Breast epithelium (tissue), 4 donors: ENCODE measurements at places on chromosomes 1 and 21. TPM values are rescaled to one million over a fixed set of nuclear protein-coding genes. Genes with fewer than 3 reads are reported as not detected.

DNA sequence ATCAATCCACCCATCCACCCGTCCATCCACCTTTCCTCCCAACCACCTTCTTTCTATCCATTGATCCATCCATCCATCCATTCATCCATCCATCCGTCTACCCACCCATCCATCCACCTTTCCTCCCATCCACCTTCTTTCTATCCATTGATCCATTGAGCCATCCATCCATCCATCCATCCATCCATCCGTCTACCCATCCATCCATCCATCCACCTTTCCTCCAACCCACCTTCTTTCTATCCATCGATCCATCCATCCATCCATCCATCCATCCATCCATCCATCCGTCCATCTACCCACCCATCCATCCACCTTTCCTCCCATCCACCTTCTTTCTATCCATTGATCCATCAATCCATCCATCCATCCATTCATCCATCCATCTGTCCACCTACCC lies 5.1 kb upstream of the EDN2 start:
- H3K36me3 ChIP-seq: no peaks in the 10 kb centered on the region
- no peaks in the 10 kb centered on the region for H3K4me1 ChIP-seq
- H3K4me3 ChIP-seq: no peak overlapping the region

GRCh38 chr1:110174961-110175360 lies 24.7 kb downstream of the SLC6A17 start:
- no peaks in the 10 kb centered on the region for H3K4me1 ChIP-seq
- H3K4me3 ChIP-seq: no peak overlapping the region
- no peaks in the 10 kb centered on the region for H3K36me3 ChIP-seq
- no peak for DNase-seq
- H3K27ac ChIP-seq: no peak overlapping the region

GRCh38 chr1:220056374-220056773 lies 10.1 kb upstream of the EPRS1 start:
- no peak overlapping the region for H3K27ac ChIP-seq
- no peaks in the 10 kb centered on the region for H3K36me3 ChIP-seq
- H3K4me1 ChIP-seq: no peaks in the 10 kb centered on the region
- H3K4me3 ChIP-seq: no peak overlapping the region
- H3K27me3 ChIP-seq: no peaks in the 10 kb centered on the region

GRCh38 chr1:224528900-224529299 lies 87.2 kb upstream of the CNIH3 start:
- no peak overlapping the region for H3K27ac ChIP-seq
- DNase-seq: no peak
- H3K36me3 ChIP-seq: no peaks in the 10 kb centered on the region
- no peaks in the 10 kb centered on the region for H3K4me1 ChIP-seq
- no peak overlapping the region for H3K4me3 ChIP-seq

DNA sequence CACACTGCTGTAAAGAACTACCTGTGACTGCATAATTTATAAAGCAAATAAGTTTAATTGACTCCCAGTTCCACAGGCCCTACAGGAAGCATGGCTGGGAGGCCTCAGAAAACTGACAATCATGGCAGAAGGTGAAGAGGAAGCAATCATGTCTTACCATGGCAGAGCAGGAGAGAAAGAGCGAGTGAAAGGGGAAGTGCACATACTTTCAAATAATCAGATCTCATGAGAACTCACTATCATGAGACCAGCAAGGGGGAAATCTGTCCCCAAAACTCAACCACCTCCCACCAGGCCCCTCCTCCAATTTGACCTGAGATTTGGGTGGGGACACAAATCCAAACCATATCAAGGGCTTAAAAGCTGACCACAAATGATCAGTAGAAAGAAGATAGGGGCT lies 493.2 kb downstream of the PTPRC start:
- H3K27me3 ChIP-seq: no peaks in the 10 kb centered on the region
- no peaks in the 10 kb centered on the region for H3K36me3 ChIP-seq
- H3K4me1 ChIP-seq: no peaks in the 10 kb centered on the region
- H3K27ac ChIP-seq: no peak overlapping the region
- no peak overlapping the region for H3K4me3 ChIP-seq
- DNase-seq: no peak

DNA sequence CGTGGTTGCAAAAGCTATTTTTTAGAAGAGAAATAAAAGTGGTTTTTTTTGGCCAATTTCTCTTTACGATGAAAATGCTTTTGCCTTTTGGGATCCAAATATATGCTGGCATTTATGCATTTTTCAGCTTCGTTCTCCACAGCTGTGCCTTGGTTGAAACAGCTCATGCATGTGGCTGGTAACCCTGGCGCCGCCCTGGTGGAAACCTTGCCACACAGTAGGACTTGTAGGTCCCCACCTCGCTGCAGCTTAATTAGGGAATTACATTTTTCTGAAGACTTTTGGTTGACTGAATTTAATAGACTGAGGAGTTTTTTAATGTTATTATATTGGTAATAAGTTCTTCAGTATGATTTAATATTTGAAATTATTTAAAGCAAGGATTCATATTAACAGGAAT lies 12.7 kb upstream of the PCP4 start:
- H3K4me3 ChIP-seq: no peak overlapping the region
- no peaks in the 10 kb centered on the region for H3K36me3 ChIP-seq
- no peak overlapping the region for H3K27ac ChIP-seq
- DNase-seq: no peak
- no peaks in the 10 kb centered on the region for H3K4me1 ChIP-seq
- H3K27me3 ChIP-seq: no peaks in the 10 kb centered on the region

GRCh38 chr1:178595491-178595890 lies 82.6 kb downstream of the TEX35 start:
- no peaks in the 10 kb centered on the region for H3K36me3 ChIP-seq
- no peak for DNase-seq
- H3K4me3 ChIP-seq: no peak overlapping the region
- no peaks in the 10 kb centered on the region for H3K27me3 ChIP-seq

DNA sequence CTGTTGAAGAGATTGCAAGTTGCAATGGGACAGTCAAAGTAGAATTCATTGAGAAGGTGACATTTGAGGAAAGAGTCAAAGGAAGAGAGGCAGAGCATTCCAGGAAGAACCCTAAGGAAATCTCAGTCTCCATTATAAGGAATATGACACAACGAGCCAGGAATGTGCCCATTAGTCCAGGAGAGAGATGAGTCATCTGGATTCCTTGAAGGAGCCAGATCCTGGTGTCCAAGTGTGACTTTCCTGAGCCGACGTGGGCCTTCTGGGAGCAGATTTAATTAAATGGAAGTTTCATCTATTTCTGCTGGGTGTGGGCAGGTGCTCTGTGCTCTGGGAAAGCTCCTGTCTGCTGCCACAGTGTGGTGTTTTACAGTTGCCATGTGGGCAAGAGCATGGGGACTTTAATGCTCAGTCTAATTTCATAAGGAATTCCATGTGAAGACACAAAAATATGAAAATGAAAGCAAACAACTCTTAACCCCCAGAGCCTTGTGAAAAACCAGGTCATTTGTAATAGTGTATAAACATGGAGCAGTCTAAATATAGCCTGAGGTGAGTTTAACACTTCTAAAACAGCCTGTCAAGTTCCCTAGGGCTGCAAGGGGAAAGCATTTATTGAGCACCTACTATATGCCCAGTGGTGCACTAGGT lies 111.4 kb upstream of the ARTN start:
- peak; percentile 54 for DNase-seq
- no peaks in the 10 kb centered on the region for H3K27me3 ChIP-seq
- peak overlapping the region; percentile 65 for H3K27ac ChIP-seq

DNA sequence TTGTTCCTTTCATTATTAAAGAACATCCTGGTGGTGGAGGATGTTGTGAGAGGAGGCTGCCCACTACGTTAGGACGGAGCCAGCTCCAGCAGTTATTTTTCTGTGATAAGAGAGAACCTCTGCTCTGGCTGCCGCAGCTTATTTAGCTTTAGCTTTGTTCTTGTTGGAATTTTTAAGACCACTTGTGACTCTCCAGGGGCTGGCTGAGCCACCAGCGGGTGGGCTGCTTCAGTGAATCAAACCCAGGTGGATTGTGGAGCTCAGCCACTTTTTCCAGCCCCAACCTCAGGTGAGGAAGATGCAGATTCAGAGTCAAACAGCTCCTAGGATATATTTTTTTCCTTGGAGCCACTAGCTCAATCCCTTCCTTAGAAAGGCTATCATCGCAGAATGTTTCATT lies 83.1 kb upstream of the CTTNBP2NL start:
- no peak overlapping the region for H3K4me3 ChIP-seq
- no peak for DNase-seq
- H3K27me3 ChIP-seq: no peaks in the 10 kb centered on the region
- H3K4me1 ChIP-seq: peaks cover 4% of the 10 kb centered on the region

DNA sequence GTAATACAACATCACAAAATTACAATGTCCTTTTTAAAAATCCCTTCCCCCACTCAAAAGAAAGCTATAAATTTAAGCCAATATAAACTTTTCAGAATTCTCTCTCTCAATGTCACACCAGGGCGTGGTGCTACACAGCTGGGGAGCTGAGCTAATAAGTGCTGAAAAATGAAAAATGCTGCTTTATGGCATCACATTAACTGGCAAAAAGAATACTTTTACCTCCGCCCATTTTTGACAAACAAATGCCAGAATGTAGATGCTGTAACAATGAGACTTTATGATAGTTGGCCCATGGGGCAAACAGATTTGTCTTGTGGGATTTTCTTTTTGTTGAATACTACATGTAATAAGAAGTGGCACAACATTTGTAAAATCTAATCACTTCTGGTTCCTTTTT lies 12.7 kb upstream of the LYPLAL1 start:
- no peaks in the 10 kb centered on the region for H3K4me1 ChIP-seq
- no peak for DNase-seq
- no peaks in the 10 kb centered on the region for H3K27me3 ChIP-seq
- no peak overlapping the region for H3K4me3 ChIP-seq
- no peak overlapping the region for H3K27ac ChIP-seq

INAVA gene
- 7.5 TPM for total RNA-seq

SEMA4A gene
- 21.5 TPM for total RNA-seq
